Cardiac septum (tissue), 1 donor: ENCODE measurements at places on chromosomes 4 and X. TPM values are rescaled to one million over a fixed set of nuclear protein-coding genes. Genes with fewer than 3 reads are reported as not detected.

Gene SSX4
- total RNA-seq, result not detected

Gene PDE6B
- total RNA-seq, result 4.8 TPM

Gene STPG2
- total RNA-seq, result 0.19 TPM

Gene NAP1L5
- total RNA-seq, result 7.0 TPM

Gene RAB33A
- 1.2 TPM for total RNA-seq

DNA sequence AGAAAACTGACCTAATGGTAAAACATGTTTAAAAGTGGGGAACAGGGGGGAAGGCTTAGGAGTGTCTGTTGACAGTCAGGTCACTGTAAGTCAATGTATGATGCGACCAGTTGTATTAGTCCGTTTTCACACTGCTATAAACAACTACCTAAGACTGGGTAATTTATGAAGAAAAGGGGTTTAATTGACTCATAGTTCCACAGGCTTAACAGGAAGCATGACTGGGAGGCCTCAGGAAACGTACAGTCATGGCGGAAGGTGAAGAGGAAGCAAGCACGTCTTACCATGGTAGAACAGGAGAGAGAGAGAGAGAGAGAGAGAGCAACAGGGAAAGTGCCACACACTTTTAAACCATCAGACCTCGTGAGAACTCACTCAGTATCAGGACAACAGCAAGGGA lies 13.0 kb upstream of the PLAC1 start:
- DNase-seq, result no peak

GRCh38 chrX:98795636-98796035 lies 1614.4 kb downstream of the PCDH19 start:
- no peak for DNase-seq

DNA sequence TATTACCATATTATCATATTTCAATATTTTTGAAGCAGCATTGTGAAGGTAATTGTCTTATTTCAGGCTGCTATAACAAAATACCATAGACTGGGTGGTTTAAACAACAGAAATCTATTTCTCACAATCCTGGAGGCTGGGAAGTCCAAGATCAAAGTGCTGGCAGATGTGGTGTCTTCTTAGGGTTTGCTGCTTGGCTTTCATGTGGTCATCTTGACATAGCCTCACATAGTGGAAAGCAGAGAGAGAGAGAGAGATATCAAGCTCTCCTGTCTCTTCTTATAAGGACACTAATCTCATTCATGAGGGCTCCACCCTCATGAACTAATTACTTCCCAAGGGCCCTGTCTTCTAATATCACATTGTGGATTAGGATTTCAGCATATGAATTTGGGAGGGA lies 119.7 kb upstream of the NUDT6 start:
- DNase-seq, result no peak

- no peak for DNase-seq
Observed at GRCh38 chr4:54055494-54055893, 8.9 kb downstream of the CHIC2 start.

DNA sequence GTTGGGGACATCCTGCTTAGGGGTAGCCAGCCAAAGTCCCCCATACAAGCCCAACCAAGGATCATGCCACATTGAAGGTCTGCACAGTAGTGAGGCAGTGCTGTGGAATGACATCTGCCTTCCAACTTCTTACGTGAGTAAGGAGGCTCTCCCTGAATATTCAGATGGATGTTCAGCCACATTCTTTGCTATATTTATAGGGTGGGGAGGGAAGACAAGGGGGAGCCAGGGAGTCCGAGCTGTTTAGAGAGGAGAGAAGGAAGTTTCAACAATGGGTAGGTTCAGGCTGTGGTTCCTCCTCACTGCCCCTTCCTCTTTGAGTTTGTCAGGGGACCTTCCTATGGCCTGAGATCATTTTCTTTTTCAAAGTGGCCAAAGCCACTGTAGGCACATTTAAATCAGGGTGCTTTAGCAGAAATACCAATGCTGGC lies 29.8 kb downstream of the MSN start:
- no peak for DNase-seq

DNA sequence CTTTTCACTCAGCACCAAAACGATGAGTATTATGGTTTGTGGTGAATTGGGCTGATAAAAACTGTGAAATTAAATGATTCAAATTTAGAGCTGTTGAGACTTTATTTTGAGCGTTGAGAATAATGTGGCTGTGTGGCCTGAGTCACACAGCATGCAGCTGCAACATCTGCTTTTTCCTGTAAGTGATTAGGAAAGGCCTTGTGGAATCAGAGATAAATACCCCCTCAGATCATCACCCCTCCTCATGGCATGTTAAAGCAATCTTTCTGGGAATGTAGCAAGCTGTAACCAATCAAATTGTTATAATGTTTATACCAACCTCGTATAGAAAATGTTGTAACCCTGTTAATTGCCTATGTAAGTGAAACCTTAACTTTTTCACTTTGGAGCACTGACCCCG lies 90.0 kb upstream of the GRPR start:
- DNase-seq, result no peak

DNA sequence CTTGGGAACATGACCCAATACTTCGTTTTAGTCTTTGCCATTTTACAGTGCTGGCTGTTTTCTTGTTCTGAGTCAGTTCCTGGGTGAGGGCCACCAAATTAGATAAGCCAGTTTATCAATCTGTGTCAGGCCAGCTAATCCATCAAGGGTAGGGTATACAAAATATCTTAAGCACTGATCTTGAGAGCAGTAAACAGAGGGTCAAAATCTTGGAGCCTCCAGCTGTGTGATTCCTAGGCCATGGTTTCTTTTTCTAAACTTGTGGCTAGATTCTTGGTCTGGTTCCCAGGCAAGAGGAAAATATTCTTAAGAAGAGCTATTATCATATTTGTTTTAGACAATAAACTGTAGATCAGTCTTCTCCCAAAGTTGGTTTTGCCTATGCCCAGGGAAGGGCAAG lies 1396.6 kb upstream of the PABPC4L start:
- no peak for DNase-seq

- DNase-seq, result no peak
Observed at GRCh38 chr4:61877266-61877665, 677.1 kb downstream of the ADGRL3 start.

DNA sequence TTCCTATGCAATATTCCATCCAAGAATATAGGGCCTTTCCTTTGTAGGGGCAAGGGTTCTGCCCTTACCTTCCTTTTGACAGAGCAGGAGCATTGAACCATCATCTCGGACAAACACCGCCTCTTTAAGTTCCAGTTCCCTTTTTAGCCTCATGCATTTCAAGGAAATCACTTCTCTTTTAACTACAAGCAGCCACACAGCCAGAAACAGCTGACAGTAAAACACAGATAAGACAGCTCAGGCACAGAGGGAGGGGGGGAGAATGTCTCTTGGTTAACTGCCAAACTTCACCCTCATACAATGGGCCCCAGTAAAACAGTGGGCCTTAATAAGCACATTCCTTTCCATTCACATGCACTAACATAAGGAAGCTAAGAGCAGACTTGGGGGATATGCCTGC lies 648.3 kb downstream of the GABRG1 start:
- no peak for DNase-seq

- DNase-seq, result no peak
Observed at GRCh38 chrX:69097451-69098236, 67.6 kb downstream of the PJA1 start.

DNA sequence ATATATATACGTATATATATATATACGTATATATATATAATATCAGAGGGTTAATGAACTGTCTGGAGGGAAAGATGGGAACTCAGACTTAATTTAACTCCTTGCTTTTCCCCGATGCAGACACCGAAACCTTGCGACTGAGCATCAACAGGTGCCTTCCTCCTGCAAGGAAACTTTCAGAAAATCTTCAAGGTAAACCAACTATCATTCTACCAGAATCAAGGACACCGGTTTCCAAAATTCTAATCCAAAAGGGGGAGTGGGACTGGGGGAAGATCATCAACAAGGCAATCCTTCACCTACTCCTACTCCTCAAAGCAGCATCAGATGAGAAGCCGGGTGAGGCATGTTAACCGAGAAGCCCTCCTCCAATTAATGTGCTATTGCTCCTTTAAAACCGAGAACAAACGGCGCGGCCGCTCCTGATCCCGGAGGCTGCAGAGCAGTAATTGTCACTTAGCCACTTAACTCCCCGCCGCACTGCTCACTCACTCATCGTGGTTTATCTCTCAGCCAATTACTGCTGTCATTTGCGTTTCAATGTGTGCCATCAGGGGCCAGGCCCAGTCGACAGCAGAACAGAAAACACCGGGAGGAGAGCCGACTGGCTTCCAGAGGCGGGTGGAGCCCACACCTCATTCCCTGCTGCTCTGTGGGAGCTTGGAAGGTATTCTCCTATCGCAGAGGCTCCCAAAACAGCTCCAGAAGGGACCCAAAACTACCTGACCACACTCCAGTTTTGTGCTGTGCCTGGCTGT lies 61.7 kb downstream of the MAML3 start:
- DNase-seq, result peak; percentile 80

DNA sequence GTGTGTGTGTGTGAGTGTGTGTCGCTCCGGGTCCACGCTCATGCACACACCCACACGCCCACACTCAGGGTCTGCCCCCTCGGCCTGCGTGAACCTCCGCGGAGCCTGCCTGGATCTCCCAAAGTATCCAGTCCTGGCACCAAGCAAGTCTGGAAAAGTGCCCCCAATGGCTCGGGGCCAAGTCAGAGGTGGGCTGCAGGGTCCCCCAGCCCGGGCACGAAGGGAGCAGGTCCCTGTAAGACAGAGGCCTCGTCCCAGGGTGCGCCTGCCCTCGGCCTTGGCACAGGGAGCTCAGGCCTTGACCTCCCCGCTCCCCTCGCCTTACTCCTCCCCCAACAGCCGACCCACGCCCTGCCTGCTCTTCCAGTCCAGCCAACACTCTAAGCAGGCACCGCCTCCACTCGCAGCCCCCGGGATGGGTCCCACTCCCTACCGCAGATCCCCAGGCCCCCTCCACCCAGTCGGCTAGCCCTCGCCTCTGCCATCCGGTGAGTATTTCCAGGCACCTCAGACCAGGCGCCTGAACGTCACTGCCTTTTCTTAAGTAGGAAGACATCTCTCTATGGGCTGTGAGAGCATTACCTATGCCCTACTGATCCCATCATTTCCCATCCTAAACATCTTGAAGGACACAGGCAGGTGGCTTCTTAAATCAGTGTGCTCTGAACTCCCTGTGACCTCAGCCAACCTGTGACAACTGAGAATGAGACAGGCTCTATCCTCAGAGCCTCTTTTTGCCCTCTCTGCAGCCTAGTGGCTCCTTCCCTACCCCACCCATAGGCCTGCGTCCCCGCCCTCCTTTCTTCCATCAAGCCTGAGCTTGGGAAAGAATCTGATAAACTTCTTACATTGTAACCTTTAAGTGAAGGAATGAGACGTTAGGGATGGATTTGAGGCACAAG lies 704 bp downstream of the FAM114A1 start:
- DNase-seq, result no peak

- DNase-seq, result no peak
Observed at GRCh38 chrX:130103605-130104004, 6.7 kb downstream of the ELF4 start.
